ENCODE measurements at places on chromosomes 2 and 18.

DNA sequence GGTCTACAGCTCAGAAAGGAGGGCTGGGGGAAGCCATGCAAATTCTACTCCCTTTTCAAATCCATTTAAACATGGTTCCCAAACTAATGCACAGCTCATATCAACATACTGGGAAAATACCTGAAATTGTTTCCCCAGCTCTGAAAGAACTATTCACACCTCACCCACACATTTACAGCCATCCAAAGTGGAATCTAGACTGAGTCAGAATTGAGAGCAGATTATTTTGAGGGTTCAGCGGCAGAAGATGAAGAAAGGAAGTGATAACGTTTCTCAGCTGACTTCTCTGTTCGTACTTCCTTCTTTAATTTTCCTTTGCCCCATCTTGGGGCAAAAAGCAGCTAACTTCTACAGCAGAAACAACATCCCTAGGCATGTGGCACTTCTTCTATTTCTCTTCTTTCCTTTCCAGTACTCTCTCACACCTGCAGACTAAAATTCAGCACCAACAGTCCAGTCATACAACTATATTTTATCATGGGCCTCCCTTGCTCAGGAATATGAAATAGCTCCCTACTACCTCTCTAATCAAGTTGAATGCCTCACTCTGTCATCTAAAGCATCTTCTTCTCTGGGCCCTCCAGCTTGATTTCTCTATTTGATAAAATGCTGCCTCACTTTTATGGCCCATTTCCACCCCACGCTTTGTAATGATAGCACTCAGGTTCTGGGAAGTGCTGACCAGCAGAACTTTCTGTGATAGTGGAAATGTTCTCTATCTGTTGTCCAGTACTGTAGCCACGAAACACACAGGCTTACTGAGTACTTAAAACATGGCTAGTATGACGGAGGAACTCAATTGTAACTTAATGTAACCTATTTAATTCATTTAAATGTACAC, 35.9 kb downstream of the ARHGAP25 start:
- H3K27me3 ChIP-seq, result no peaks in the 10 kb centered on the region
- peaks cover 20% of the 10 kb centered on the region for H3K4me1 ChIP-seq
- no peaks in the 10 kb centered on the region for H3K36me3 ChIP-seq
- peak overlapping the region; percentile 80 for H3K27ac ChIP-seq
- no peak for DNase-seq
- no peak overlapping the region for H3K4me3 ChIP-seq

GRCh38 chr2:45067859-45068570, 58.8 kb upstream of the SIX2 start:
- DNase-seq, result no peak
- H3K27me3 ChIP-seq, result no peaks in the 10 kb centered on the region
- no peak overlapping the region for H3K27ac ChIP-seq
- no peaks in the 10 kb centered on the region for H3K4me1 ChIP-seq
- H3K36me3 ChIP-seq, result no peaks in the 10 kb centered on the region

DNA sequence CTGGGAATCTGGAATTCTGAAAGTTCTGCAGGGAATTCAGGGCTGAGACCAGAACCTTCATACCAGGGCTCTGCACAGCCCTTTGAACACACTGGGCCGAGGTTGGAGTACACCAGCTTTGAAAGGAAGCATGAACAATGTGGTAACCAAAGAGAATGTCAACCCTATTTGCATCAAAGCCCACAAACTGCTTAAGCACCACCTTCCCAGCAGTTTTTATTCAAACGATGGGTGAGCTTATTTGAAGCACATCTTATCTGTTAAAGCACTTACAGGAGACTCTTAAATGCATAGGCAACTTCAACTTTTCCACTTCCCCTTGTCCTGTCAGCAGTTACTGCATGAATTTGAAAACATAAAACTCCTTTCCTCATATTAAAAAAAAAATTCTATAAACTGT, 96.6 kb downstream of the TXNL1 start:
- H3K4me1 ChIP-seq, result no peaks in the 10 kb centered on the region
- H3K27ac ChIP-seq, result no peak overlapping the region
- no peak overlapping the region for H3K4me3 ChIP-seq
- H3K36me3 ChIP-seq, result no peaks in the 10 kb centered on the region
- no peak for DNase-seq

DNA sequence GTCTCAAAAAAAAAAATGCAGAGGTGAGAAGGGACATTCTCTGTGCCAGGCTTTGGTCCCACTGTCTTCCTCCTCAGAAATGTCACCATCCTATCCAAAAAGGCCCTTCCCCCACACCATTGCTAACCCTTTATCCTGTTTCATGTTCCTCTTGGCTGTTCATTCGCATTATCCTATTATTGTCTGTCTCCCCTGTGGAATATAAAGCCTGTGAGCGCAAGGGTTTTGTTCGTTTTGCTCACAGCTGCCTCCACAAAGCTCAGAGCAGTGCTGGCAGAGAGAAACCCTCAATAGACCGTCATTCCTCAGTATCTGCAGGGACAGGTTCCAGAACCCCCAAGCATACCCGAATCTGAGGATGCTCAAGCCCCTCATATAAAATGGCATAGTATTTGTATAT, 91.8 kb downstream of the LOXHD1 start:
- DNase-seq, result no peak
